MCF 10A (cell line): ENCODE measurements at places on chromosomes 1 and 21. TPM values are rescaled to one million over a fixed set of nuclear protein-coding genes. Genes with fewer than 3 reads are reported as not detected.
A peak's percentile ranks its signal among the peaks of the same experiment; 100 is the strongest.

DNA sequence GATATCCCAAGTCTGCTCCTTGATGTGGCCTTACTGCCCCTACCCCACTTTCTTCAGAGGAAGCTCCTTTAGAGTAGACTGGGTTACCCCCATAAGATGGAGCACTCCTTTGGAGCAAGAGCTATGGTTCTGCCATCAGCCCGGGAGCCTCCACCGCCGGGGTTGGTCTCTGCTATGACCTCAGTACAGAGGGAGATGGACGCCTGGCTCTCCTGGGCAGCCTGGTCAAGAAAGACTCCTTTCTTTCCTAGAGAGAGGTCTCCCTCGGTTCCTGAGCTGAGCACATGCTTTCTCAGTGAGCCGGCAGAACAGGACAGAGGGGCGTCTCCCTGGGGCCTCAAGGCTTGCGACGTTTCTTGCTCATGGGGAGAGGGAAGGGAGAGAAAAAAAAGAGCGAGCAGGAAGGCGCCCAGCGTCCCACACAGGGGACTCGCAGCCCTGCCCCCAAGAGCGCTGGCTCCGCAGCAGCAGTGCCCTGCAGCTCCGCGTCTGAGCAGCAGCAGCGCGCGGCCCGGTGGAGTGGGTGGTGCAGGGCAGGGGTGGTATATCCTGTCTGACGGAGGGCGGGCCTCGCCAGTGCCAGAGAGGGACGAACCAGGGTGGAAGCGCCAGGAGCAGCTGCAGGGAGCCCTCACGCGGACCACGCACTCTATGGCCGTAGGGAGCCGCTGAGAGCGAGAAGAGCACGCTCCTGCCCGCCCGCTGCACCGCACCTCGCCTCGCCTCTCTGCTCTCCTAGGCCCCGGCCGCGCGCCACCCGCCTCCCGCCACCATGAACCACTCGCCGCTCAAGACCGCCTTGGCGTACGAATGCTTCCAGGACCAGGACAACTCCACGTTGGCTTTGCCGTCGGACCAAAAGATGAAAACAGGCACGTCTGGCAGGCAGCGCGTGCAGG is at the start of gene PKP1:
TSS of gene PKP1 (plus strand) at position 576 of the 899 bp plus-strand sequence. CDS start at position 773, 197 bp downstream.
- DNase-seq = no peak

DNA sequence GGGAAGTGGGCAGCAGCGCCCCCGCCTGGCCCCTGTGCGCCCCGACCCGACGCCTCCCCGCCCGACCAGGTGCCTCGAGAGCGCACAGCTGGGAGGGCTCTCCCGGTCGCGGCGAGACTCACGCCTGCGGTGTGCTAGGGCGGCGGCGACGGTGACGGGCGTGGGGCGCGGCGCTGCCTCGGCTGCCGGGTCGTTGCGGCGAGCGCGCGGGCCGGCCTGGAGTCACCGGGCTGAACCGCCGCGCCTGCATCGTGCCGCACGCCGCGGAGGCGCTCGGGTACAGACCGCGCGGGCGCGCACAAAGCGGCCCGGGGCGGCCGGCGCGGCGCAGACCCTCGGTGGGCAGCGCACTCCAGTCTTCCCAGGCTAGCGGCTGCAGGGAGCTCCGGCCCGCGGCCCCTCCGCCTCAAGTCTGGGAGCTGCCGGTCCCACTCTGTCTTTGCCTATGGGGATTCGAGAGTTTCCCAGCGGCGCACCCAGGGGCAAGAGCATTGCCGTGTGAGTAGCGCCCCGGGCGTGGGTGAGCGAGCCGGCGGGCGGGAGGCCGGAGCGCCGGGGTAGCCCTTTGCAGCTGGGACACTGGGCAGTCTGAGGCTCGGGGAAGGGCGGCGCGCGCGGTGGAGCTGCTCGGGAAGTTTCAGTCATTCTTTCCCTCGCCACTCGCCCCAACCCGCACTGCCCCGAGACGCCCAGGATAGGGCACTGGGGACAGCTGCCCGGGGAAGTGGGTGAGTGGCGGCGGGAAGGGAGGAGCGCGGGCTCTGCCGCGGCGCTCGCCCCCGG is at the start of gene SLC35F3:
TSS of gene SLC35F3 (plus strand) at position 44 of the 783 bp plus-strand sequence.
- DNase-seq = peak; percentile 87

The SELL gene
- total RNA-seq = not detected in 2 replicates

The FCRLB gene
- 1.1 and 1.3 TPM in 2 replicates for total RNA-seq

The FLG2 gene
- not detected in 2 replicates for total RNA-seq

The FMO4 gene
- total RNA-seq = 0.63 and 1.5 TPM in 2 replicates
